ENCODE measurements at places on chromosomes 11 and 22.

DNA sequence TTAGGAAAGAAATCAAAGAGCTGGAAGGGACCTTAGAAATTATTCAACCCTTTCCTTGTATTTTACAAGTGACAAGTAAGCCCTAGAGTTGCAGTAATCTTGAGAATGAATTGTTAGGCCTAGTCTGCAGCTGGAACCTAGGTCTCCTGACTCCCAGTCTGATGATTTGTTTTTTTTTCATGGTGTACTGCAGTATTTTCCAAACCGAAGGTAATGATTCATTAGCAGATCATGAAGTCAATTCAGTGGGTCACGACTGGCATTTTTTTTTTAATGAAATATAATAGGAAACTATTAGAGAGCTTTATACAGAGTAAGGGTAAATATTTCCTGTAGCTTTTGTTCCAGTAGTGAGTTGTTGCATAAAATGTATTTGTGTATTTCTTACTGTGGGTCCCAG lies 42.8 kb downstream of the EXT2 start:
- DNase-seq, result no peak

DNA sequence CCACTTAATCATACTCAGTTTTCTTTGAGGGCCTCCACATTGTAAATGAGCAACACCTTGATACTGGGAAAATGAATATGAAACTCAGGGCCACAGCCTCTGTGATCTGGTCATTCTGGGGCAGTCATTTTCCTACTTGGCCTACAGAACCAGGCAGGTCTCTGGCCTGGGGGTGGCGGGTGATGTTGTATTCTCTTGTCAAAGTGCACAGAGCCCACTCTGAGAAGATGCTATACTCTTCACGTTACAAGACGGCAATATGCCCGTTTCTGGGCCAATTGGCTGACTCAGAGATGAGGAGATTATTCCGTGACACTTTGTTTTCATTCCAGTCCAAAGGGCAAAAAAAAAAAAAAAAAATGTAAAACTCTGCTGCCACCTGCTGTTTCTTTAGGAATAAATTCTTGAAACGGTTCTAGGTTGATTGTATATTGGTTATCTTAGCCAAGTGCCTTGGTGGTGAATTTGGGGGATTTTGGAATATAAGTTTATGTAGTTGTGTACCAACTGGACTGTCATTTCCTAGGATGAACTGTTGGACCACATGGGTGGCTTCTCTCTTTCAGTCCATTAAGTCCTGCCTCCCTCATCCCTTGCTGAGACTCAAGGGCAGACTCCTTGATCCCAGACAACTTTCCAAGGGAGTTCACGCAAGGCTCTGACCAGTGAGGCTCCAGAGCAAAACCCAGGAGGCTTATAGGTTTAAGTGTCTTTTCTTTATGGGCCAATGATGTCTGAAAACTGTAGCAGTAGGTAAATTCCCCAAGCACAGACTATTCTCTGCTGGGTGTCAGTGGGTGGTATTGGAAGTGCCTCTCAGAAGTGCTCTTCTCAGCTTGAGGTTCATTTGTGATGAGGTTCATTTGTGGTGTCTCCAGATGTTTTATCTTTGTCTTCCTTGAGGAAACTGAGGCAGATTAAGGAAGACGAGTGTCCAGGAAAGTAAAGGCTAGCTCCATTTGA lies 18.2 kb downstream of the ADM start:
- no peak for DNase-seq

DNA sequence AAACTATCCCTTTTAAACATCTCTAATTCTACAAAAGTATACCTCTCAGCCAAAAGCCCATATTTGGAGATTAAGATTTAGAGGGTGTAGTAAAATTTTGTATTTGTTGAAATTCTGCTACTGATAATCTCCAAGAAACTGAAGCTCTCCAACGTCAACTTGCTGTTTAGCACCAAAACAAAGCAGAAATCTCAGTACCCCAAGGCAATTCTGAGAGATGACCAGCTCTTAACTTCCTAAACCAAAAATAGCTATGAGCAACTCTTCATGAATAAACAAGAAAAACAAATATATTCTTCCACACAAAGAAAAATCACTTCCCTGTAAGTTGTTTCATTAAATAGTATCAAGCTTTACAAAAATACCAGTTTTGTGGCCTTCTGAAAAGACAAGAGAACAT lies 13.3 kb downstream of the RRAS2 start:
- DNase-seq, result no peak

DNA sequence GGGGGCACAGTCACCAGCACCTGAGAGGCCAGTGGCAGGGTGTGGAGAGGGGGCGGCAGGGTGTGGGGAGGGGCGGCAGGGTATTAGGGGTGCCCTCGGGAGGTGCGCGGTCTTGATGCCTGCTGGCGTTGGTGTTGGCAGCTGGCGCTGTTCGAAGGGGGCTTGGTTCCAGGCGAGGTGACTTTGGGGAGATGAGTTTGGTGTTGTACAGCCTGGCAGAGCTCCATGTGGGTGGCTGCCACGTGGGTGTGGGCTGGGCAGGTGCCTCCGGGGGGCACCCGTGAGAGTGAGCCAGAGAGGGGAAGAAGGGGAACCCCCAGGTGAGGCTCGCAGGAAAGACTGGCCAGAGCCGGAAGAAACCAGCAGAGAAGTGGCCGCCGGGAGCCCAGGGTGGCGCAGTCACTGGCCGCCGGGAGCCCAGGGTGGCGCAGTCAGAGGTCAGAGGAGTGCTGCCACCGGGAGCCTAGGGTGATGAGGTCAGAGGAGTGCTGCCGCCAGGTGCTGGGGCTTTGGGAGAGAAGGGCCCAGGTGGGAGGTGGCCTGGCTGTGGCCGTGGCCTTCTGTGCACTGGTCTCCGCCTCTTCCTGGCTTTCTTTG lies 44.7 kb downstream of the MUC6 start:
- no peak for DNase-seq

GRCh38 chr11:17164361-17165246 lies 43.2 kb downstream of the PIK3C2A start:
- DNase-seq, result no peak
